ENCODE measurements at places on chromosomes 5 and 9.

- peak; percentile 26 for DNase-seq
Observed at GRCh38 chr9:128125580-128126354, 1.8 kb downstream of the PTGES2 start.

DNA sequence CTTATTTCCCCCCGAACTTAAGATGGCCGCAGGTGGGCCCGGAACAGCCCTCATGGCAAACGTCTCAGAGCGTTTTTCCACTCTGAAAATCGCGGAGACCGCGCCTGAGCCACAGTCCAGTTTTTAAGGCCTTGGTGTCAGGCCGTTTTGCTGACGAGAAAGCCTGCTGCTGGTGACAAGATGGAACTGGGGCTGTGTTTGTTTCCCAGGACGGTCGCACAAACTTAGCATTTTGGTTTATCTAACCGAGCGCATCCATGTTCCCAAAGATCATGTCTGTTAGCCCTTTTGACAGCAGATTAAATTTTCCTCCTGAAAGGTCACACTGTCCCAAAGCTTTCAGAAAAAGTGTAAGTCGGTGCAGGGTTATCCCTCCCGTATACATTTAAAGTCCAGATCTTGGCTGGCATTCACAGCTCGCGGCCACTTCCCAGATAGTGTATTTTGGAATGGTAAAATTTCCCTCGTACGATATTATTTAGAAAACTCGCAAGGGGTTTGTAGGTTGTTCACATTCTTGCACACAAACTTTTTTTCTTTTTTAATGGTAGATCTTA is 812 bp downstream of the SREK1 start:
- no peak for DNase-seq

DNA sequence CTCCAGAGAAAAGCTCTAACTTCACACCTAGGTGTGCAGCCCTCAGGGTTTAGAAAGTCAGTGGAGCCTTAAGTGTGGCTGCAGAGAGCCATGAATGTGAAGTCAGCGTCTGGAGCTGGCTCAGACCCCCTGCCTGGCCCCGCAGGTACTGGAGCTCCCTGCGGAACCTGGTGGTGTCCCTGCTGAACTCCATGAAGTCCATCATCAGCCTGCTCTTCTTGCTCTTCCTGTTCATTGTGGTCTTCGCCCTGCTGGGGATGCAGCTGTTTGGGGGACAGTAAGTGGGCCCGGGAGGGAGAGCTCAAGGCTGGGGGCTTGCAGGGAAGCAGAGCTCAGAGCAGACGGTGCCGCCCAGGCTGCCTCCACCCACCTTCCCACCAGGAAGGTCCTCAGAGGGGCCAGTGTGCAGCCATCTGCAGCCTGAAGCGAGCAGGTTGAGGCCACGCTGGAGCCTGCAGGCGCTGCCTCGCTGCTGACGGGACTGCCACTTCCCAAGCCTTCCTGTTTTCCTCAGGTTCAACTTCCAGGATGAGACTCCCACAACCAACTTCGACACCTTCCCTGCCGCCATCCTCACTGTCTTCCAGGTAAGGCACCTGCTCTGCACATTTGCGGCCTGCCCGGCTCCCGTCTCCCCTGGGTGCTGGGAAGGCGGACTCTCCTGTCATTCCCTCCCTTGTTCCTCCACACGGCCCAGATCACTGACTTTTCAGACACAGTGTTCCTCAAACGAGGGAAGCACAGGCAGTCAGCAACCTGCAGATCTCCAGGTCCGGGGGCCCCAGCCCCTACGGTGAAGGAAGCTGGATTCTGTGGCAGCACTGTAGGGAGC is 108.9 kb downstream of the CACNA1B start:
- DNase-seq = no peak

- DNase-seq = no peak
Observed at GRCh38 chr9:81598811-81599210, 90.5 kb downstream of the TLE1 start.

DNA sequence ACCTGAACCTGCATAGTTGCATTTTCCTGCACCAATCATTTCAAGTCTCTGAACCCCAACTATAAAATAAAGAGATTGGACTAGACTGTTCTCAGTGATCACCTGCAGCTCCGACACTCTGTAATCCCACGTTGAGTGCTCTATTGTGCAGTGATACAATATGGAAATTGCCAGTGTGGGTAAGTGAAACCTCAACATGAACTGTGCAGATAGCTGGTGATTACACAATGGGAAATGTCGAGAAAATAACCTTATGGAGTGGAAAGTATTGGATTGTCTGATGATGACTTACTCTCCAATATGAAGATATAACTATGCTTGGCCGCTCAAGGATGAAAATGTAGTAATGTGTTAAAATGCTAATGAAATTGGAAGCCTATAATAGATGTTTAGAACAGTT is 293.1 kb upstream of the BRINP1 start:
- no peak for DNase-seq

DNA sequence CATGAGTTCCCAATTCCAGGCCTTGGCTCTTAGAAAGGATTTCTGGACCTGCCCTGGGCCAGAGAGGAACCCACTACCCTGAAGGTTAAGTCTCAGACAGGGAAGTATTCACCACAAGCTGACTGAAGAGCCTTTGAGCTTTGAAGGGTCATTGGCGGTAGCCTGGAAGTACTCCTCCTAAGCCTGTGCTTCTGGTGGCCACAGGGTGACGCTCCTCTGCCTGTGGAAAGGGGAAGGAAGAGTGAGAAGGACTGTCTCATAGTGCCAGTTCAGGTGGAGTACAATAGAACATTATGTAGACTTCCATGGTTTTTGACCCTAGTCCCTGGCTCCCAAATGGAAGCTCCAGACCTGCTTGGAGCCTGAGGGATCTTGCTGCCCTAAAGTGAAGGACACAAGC is 1233.2 kb upstream of the CDH6 start:
- no peak for DNase-seq

- no peak for DNase-seq
Observed at GRCh38 chr9:101481261-101481660, 45.7 kb upstream of the ALDOB start.

GRCh38 chr5:95424016-95424415 is 32.9 kb downstream of the FAM81B start:
- DNase-seq = no peak

DNA sequence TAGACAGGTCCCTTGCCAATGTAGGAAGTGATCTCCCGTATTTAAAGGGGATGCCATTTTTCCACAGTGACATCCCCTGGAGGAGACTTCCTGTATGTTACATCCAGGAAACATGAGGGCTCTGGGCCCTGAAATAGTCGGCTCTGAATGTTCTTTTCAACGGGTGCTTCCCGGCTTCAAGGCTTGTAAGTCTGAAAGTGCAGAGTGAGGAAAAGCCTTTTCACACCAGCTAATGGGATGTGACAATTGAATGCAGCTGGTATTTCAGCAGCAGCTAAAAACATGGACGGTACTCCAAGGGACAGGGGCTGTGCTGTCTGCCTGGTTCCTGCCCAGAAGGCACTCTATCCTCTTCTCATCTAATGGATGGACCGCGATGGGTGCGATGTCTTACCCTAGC is 1.4 kb downstream of the IL9 start:
- DNase-seq = no peak

DNA sequence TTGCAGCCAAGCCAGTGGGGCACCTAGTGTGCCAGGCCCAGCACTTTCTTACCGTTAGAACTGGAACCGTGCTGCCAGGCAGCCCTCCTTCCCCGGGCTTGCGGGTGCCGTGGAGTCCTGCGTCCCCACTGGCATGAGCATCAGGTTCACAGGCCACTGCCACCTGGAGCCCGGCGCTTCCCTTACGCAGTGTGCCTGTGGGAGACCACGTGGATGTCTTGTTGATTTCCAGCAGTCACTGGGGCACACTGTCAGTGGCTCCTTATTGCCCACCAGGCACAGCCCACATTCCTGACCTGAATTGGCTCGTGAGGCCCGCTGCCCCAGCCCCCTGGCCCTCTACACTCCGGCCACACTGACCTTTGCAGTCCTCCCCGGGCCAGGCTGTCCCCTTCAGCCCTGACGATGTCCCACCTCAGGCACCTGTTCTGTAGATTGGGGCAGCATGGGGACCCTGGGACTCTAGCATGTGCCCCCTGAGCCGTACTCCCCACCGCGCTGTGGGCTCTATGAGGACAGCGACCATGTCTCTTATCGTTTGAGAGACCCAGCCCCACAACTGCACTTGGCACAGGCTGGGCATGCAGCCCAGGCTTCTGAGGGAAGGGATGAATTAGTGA is 10.4 kb upstream of the CEL start:
- no peak for DNase-seq

DNA sequence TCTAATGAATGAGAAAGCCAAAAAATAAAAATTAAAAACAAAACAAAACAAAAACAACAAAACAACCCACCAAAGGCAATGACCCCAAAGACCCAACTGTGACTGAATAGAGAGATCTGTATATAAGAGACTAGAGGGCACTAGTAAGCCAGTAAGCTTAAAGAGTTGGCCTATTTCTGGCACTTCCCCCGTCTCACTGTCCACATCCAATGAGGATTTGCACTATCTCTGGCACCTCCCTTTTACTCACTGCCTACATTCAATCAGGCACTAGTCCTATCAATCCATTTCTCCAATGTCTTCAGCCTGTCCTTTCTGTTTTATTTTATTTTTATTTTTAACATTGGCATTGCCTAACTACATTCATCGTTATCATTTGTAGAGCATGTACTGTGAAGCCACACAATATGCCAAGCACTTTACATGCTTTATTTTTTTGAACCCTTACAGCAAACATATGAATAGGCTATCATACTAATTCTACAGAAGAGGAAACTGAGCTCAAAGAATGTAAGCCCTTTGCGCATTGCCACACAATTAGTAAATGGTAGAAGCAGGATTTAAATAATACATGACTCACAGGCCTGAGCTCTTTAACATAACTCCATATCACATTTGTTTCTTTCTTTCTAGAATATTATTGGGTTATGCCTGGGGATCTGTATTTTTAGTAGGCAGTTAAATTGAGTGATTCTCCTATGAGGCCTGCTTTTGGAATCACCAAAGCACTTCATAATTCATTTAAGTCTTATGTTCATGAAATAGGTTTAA is 70.0 kb downstream of the C6 start:
- no peak for DNase-seq

GRCh38 chr5:120806202-120806601 is 342.1 kb downstream of the PRR16 start:
- no peak for DNase-seq

DNA sequence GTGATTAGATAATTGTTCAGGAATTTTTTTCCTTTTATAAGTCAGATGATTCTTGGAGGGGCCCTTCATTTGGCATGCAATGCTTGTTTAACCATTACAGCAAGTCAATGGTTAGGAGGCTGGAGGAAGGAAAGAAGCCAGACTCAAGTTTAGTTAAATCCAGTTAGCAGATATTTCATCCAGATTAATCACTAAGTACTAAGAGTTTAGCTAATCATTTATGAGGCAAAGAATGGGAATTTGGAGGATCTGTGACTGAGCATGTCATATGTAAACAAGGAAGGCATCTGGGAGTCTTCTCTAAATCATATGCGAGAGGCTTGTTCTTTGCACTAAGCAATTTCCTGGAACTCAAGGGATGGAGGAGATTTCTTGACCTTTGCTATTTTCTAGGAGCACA is 145.3 kb upstream of the SGCD start:
- DNase-seq = peak; percentile 27

GRCh38 chr9:105198023-105198422 is 46.4 kb upstream of the SLC44A1 start:
- no peak for DNase-seq

DNA sequence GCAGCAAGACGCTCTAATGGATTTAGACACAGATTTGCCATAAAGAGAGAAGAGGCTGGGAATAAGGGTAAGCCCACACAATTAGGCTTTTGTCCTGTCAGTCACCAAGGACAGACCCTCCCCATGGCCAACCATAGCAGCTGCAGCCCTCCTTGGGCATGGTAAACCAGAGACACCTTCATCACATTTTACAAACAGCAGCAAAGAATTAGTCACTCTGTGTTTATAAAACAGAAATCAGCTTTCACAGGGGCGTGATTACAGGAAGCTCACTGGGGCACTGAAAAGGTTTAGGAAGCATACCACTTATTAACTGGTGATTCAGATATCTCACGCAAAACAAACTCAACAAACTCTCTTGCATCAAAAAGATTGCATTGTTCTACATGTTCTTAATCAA is 37.3 kb upstream of the ZNF622 start:
- no peak for DNase-seq

- no peak for DNase-seq
Observed at GRCh38 chr5:18395126-18396110, 761.2 kb downstream of the TAF11L14 start.

- no peak for DNase-seq
Observed at GRCh38 chr9:34744295-34745221, 34.6 kb upstream of the CCL21 start.

GRCh38 chr9:98861781-98862504 is 54.5 kb downstream of the GALNT12 start:
- peak; percentile 76 for DNase-seq

GRCh38 chr9:78769690-78770089 is 472.8 kb downstream of the PSAT1 start:
- no peak for DNase-seq

DNA sequence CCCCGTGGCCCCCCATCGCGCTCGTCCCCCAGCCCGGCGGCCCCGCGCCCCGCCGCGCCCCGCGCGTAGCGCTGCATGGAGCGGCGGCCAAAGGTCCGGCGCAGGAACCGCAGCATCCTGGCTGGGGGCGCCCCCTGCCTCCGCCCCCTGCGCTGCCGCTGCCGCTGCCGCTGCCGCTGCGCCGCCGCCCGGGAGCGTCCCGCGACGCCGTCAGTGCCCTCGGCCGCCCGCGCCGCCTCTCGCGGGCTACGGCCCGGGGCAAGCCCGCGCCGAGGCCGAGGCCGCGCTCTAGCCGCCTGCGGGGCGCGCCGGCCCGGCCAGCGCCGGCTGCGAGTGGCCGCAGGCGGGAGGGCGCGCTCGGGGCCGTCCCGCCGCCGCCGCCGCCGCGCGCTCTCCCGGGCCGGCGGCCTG is 523 bp downstream of the EPB41L4B start:
- peak; percentile 36 for DNase-seq

- peak; percentile 82 for DNase-seq
Observed at GRCh38 chr5:125372694-125373631, 626.5 kb upstream of the ZNF608 start.

- DNase-seq = peak; percentile 79
Observed at GRCh38 chr9:91197232-91198181, 164.2 kb downstream of the AUH start.

DNA sequence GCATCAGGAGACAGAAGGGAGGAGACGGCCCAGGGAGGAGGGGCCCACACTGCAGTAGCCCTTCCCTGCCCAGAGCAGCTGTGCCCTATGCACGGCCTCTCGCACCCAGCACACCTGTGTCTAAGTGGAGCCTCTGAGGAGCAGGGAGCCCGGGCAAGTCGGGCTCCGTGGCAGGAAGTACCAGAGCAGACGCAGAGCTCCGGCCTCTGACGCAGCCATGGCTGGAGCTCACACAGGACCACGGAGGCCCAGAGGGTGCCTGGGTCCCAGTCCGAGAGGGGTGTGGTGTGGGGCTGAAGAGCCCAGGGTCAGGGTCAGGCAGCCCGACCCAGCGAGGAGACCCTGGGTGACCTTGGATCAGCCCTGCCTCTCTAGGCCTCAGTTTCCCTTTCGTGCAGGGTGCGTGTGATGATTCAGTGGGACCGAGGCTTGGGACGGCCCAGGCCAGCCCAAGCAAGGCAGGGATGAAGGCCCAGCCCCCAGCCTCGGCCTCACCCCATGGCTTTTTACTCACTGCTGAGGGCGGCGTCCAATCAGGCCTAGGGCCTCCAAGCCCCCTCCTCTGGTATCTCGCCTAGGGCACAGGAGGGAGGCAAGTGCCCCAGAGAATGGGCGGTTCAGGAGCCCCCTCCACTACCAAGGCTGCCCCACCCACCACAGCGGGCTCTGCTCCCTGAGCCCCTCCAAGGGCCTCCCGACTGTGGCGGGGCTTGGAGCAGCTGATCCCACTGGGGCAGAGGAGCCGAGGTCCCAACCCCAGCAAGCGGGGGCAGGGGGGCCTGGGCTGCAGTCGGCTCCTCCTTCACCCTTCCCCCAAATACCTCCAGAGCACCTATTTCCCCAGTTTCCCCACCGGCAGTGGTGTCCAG is 4.3 kb upstream of the AGPAT2 start:
- DNase-seq = no peak

All from fibroblast of skin of back (primary cell).